ENCODE measurements at places on chromosomes 3 and 15.

DNA sequence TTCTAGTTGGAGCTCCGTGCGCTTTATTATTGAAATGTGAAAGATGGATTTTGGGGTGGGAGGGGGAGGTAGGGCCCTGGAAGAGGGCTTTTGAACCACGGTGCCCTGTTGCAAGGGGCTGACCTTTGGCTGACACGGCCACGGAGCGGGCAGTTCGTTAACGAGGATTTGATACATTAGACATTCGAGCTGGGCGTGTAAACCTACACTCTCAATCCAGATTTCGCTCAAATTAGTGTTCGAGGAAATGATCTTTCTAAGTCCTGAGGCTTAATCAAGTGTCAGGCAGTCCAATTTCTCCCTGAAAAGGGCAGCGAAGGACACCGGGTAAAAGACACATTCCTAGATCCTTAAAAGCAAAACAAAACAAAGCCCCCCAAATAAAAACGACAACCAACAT, 13.0 kb downstream of the ZIC1 start:
- no peak for DNase-seq

DNA sequence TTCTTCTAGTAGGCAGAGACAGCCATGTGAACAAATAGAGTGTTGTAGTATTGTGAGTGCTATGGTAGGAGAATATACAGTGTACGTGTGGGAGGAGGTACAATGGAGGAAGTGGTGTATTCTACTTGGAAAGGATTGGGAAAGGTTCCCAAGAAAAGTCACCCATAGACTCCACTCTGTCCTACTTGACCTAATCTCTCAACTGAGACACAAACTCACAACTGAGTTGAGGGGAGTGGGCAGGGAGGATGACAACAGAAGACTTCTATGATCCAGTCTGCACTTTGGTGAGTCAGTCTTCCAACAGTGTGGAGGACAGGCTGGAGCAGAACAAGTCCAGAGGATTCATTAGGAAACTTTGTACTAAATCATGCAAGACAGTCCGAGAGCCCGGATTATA, 28.8 kb upstream of the AQP9 start:
- DNase-seq: no peak

DNA sequence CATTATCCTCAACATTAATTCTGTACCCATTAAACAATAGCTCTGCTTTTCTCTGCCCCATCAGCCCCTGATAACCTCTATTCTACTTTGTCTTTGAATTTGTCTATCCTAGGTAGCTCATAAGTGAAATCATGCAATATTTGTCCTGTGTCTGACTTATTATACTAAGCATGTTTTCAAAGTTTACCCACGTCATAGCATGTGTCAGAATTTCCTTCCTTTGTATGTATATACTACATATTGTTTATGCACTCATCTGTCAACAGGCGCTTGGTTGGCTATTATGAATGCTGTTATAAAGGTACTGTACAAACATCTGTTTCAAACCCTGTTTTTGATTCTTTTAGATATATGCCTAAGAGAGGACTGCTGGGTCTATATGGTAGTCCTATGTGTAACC, 18.2 kb downstream of the CSNK1G1 start:
- DNase-seq: no peak

DNA sequence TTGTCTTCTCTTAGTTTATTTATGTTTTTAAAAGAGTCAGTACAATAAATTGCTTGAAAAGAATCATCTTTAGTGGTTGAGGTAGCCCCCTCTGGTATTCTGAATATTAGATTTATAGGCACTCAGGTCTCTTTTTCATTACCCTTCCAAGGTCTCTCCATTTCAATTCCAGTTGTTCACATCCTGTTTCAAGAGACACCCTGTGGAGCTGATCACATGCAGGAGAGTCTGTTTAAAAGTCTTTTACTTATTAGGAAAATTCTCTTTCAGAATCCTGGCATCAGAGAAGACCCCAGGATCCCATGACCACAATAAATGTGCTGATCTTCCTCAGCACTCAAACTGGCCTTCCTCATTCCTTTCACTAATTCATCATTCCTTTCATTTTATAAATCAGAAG, 195.7 kb downstream of the ZIC4 start:
- DNase-seq: no peak

GRCh38 chr3:42052132-42052483, 39.0 kb upstream of the TRAK1 start:
- DNase-seq: no peak

GRCh38 chr3:42090973-42091731, at the start of gene TRAK1:
TRAK1 (plus strand) TSS chr3:42091357; CDS start chr3:42091470, 113 bp downstream.
- DNase-seq: no peak

- DNase-seq: peak; percentile 31
Observed at GRCh38 chr3:52053307-52054304, 2.8 kb downstream of the DUSP7 start.

GRCh38 chr3:188949456-188949855, 222.3 kb upstream of the TPRG1 start:
- no peak for DNase-seq

DNA sequence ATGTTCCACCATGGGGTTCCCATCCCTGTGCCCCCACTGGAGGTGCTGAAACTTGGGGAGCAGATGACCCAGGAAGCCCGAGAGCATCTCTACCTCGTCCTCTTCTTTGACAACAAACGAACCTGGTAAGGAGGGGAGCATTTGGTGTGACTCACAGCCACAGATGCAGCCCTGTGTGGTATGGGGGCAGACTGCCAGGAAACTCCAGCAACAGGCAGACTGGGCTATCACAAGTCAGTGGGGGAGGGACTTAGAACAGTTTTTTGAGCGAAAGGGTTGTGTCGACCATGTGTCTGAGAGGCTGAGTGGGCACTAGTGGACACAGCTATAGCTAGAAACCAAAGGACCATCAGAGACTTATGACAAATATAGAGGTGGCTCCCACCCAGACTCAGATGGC, 3.4 kb upstream of the OGG1 start:
- peak; percentile 75 for DNase-seq

- no peak for DNase-seq
Observed at GRCh38 chr15:65232520-65232919, 21.2 kb upstream of the CILP start.

DNA sequence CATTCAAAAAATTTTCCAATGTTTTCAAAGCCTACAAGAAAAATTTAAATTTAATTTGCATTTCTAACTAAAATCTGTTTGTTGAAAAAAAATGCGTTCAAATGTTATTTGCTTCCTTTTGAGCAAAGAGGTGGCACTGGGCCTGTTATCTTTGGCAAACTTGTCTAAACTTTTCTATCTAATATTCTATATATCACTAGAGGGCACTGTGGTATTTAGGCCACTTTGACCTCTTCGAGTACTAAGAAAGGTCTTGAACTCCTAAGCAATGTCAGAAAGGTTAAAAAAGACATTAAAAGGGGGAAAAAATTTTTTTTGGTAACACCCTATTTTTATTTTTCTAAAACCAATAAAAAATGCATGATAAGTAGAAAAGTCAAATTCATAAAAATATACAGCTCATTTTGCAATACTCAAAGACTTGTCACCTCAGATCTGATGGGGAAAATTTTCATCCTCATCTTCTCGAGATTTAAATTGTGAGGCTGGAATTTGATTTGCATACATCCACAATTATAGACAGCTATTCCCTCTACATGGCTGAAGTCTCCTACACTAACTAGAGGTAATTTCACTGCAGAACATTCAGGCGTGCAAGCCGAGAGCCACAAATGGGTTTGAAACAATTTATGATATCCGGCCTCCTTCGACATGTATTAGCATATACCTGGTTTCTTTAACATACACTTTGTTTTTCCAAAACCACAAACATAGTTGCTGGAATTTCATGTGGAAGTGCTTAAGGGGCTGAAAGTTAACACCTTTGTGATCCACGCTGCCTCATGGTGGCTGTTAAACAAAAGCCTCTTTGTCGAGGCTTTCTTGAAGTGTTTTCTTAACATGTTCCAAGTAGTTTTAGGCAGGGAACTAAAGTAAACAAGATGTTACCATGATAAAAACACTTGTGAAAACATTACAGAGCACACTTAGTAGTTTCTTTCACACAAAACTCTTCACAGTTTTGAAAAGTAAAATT, 576.4 kb downstream of the FOXP1 start:
- DNase-seq: no peak

GRCh38 chr3:147130461-147130860, 275.9 kb downstream of the ZIC4 start:
- no peak for DNase-seq

DNA sequence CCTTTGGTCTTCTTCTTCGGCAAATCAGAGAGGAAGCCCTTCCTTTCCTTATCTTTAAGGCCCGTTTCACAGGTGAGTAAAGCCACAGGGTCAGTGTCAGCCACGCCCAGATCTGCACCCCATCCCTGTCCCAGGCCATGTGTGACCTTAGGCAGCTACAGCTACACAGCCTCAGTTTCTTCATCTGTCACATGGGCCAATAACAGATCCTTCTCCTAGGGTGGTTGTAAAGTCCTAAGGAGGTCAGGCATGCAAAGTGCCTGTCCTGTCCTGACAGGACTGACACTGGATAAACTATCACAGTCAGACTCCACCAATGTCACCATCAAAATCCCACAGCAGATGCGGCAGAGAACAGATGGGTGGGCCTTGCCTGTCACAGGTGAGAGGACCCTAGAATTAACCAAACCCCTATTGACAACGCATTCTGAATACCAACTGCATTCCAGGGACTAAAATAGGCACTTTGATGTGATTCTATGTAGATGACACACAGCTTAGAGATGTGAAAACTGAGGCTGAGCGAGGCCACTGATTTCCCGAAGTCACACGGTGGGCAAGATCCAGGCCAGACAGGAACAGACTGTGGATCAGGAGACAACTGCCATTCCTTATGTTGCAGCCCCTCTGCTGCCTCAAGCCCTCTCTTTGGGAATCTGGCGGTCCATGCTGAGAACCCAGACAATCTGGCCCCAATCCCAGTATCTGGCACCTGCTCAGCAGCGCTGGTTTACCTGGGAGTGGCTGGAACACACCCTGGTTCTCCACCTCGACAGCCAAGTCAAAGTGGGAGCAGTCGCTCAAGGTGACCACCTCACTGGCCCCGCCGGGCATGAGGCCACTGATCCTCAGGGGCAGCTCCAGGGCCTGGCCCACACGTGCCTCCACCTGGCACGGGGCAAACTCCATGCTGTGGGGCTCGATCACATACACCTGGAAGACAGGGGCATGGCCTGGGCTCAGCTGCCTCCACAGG, 48.7 kb downstream of the NUP210 start:
- no peak for DNase-seq

GRCh38 chr15:63110428-63111026, 11.1 kb upstream of the LACTB start:
- DNase-seq: no peak

DNA sequence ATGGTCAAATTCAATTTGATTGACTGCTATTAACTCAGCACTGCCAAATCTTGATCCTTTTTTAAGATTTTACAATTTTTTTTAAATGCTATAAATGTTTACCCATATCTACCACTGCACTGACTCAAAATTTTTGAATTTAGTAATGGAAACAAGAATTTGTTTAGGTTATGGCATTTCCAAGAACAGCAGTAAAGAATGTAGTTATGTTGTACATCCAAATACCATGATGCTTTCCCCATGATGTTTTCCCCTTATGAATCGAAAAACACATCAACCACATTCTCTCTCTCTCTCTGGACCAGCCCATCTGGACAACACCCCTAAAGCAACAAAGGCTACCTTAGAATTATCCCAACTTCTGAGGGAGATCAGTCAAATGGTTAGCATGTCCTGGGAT, 14.2 kb downstream of the CHRM5 start:
- DNase-seq: no peak

GRCh38 chr3:122857019-122857418, 62.1 kb downstream of the SLC49A4 start:
- DNase-seq: no peak

GRCh38 chr3:126971891-126972351, 11.0 kb upstream of the PLXNA1 start:
- no peak for DNase-seq

DNA sequence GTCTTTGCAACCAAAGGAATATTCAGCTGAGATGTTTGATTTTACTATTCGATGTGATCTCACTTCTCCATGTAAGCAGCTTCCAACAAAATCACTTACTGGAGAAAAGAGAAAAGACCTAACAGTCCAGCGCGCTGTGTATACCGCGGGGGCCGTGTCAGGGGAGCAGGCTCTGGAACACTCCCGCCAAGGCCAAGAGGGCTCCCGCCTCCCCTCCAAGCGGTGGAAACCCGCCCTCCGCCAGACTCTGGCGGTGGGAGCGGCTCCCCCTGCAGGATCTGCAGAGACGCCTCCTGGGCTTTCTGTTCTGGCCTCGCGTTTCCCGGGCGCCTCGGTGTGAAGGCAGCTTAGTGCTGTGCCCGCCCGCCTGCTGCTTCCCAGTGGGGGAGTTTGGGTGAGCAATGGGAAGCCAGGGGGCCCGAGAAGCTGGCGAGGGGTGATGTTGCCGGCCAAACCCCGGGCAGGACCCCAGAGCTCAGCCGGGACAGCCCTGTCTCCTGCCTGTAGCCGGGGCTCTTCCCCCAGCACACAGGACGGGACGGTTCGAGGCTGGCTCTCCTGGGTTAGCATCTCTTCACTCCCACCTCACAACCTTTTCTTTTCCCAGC, 36.3 kb downstream of the CHST14 start:
- peak; percentile 20 for DNase-seq

GRCh38 chr15:52288051-52288942, 7.3 kb downstream of the MYO5C start:
- DNase-seq: peak; percentile 11

- DNase-seq: no peak
Observed at GRCh38 chr3:46609944-46610722, 2.2 kb upstream of the FAM240A start.

DNA sequence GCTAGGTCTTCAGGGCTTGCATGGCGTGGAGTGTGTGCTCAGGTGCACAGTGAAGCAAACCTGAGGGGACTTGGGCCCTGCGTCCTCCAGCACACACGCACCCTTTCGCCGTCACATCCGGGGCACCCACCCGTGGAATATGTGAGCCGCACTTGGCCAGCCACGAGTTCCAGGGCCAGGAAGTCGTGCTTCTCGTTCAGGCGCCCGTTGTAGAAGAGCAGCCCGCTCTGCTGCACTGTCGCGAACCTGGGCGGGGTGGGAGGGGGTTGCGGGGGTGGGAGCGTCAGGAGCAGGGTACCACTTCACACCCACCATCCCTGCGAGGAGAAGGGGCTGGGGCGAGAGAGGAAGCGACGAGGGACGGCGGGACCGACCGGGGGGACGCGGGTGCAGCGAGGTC, 7.1 kb downstream of the CELSR3 start:
- DNase-seq: no peak

DNA sequence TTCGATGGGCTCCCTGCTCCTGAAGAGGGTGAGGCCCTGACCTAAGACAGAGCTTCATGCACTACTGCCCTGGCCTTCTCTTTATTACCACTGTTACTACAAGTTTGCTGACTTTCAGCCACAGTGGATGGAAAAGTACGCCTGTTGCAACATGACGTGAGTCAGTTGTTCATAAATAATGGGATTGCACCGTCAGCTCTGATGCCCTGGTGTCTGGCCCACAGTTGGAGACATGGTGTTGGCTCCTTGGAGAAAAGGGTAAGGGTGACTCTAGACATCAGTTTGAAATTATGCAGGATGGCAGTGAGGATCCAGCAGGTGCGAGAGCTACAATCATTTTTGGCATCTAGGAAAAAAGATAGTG, 5.5 kb downstream of the PAQR5 start:
- DNase-seq: peak; percentile 96

DNA sequence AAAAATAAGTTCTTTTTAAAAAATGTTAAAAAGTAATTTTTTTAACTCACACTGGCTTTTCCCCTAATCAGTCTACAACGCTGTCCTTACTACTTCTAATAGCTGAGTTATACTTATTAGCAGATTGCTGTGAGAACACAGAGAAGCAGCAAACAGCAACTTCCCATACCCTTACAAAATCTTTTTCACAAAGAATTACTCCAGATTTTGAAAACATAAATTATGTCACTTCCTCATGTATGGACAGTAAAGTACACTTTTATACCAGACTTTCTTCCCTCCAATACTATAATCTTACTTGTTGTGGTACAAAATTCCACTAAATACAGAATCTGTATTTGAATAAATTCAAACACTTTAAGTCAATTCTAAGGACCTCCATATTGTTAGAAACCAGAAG, 2.1 kb downstream of the PHC3 start:
- DNase-seq: no peak

All from NCI-H226 (cell line).